Body of pancreas (tissue), 4 donors: ENCODE measurements at places on chromosomes 5 and 9.

DNA sequence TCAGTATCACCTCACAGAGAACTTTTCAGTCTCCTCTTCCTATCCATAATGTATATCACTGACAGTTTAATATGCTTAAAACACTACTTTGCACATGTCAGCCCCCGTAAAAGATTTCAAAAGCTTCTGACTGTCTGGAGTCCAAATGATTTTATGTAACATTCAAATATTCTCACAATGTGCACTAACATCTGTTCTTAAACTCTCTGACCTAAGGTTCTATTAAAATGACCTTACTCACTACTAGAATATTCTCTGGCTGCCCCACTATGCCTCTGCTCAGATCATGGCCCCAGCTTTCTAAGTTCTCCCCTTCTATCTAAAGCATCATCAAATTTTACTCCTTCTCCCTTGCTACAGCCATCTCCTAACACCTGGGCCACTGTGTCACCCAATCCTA is 52.5 kb downstream of the AP3B1 start:
- no peak for DNase-seq

DNA sequence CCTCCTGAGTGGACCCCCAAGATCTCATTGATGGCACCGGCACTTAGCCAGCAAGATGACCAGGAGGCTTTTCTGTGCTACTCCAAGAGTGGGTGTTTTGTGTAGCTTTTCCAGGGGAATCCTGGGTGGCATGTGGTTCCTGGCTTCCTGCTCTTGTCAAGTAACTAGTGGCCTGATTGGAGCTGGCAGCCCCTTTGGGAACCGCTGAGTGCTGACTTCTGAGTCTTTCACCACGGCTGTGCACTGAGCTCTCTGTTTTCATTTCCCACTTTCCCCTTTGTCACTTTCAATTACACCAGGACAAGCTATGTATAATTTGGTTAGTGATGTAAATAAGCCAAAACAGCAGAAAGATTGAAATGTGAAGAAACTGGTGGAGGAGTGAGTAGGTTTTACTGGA is 255.4 kb downstream of the GOLPH3 start:
- DNase-seq: no peak

DNA sequence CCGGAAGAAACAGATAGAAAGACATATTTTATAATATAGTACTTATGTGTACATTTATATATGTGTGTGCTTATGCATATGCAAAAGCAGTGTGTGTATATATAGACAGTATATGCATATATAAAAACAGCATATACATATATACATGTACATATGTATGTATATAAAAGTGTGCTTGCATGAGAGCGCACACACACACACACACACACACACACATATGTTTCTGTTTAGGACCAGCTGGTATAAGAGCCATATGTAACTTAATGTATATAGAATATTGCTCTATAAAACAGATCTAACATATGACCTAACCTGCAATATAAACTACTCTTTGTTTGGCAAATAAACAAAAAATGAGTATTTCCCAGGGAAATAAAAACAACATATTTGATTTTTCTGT is 65.1 kb upstream of the CDH9 start:
- no peak for DNase-seq

GRCh38 chr5:62326302-62326701 is 20.3 kb downstream of the KIF2A start:
- DNase-seq: no peak

DNA sequence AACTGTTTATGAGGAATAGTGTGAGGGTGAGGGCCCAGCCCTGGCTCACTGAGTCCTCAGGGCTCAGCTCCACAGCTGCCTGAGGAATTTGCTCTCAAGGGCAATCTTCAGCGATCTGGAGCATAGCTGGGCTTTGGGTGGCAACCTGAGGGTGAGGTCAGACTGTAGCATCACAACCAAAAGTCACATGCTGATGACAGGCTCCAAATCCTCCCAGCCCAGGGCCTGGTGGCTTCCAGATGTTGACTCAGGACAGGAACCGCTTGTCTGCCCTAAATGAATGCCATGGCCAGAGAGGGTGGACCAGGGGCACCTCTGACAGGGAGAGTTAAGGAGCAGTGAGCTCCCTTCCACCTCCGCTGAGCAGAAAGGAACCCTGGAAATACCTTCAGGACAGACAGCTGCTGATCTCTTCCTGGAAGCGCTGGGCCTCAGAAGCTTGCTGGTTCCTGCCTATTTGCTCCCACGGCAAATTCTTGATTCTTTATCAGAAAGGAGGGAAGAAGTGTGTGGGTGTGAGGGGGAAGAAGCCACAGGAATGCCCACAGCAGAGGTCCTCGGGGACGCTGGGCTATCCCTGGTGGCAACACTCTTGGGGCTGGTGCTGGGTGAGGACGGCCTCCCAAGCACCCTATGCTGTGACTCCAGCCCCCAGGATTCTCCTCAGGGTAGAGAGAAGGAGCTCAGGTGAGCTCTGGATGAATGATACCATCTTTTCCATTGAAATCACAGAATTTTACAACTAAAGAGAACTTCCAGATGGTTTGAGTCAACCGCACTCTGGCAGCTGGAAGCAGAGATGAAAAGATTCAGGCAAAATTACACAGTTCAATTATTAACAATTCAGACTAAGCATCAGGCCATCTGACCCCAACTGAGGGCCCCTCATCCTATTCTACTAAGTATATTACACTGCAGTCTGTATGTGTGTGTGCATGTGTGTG is 13.8 kb upstream of the CTSL start:
- DNase-seq: no peak

- DNase-seq: no peak
Measured at GRCh38 chr5:24986326-24986725, 341.5 kb upstream of the CDH10 start.

DNA sequence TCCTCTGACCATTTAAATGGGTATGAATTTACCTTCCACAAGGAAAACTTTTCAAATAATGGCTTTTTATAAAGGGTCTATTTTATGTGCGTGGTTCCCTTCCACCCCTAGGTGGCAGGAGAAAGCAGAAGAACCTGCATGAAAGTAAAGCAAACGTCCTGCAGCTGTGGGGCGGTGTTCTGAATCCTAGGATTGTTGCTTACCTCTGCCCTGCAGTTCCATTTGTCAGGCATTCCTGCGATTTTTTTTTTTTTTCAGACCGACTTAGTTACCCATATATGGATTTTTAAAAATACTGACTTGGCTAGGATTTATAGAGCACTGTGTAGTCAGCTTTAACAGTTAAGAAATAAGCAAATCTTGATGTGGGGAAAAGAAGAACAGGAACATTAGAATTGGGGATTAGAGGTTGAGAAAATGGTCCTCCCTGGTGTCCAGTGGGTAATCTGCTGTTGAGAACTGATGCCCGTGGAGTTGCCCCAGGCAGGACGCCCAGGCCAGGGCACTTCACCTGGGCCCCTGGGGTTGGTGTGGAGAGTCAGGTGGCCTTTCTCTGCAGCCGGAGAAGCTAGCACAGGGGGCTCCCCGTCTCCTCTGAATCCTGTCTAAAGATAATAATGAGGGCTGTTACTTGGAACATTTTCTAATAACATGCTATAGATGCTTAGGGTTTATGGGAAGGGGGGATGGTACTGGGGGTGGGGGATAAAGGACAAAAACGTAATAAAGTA is 30.4 kb upstream of the LTC4S start:
- DNase-seq: peak; percentile 83

DNA sequence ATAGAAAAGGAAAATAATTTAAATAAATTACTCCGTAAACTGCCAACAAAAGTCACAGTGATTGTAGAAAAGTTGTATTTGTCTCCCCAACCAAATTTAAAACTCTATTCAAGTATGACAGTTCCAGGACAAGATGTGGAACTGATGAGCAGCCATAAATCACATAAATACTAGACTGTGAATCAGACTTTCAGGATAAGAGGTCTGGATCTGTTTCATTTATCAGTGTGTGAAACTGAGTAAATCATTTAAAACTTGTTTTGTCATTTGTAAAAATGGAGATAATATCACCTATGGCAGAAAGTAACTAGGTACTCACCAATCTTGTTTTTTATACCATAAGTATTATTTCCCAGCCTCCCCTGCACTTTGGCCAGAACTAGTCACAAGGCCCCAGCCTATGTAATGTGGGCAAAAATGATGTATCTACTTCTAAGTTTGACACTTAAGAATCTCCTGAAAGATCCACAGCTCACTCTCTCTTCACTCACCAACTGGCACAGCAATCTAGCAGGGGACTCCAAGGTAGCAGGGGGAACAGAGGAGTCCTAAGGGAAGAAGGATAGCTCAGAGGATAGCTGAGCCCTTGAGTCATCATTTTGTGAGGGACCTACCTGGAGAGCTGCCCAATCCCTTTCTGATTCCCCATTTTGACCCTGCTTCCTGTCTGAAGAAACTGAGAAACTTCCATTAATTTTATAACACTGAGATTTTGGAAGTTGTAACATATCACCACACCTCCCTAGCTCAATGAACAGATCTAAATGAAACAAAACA is 31.6 kb downstream of the TMEM161B start:
- DNase-seq: no peak
